Stimulated activated CD4-positive, alpha-beta T cell treated with anti-CD3 and anti-CD28 coated beads, Interleukin-2, amount 100 ng/mL, for 24 hours (primary cell): ENCODE measurements at places on chromosomes 5 and 9.

DNA sequence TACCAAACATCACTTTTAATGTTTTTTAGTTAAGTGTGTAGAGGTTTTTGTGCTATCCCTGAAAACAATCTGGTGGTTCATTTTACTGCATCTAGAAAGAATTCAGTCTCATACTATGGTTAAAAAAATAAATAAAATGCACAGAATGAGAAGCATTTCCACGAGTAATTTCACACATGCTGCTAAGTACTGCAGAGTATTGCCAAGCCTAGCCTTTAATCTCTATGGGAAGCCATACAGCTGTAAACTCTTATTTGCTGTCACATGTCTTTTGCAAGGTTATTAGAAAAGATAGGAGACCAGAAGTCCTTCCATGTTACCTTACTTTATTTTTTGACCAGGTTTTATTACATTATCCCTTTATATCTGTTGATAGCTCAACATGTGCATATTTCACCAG is 37.6 kb upstream of the MAN2A1 start:
- DNase-seq, result no peak

- DNase-seq, result no peak
Measured at GRCh38 chr9:69637817-69638200, 34.4 kb downstream of the APBA1 start.

GRCh38 chr9:33184963-33185362 is 17.8 kb upstream of the B4GALT1 start:
- no peak for DNase-seq

DNA sequence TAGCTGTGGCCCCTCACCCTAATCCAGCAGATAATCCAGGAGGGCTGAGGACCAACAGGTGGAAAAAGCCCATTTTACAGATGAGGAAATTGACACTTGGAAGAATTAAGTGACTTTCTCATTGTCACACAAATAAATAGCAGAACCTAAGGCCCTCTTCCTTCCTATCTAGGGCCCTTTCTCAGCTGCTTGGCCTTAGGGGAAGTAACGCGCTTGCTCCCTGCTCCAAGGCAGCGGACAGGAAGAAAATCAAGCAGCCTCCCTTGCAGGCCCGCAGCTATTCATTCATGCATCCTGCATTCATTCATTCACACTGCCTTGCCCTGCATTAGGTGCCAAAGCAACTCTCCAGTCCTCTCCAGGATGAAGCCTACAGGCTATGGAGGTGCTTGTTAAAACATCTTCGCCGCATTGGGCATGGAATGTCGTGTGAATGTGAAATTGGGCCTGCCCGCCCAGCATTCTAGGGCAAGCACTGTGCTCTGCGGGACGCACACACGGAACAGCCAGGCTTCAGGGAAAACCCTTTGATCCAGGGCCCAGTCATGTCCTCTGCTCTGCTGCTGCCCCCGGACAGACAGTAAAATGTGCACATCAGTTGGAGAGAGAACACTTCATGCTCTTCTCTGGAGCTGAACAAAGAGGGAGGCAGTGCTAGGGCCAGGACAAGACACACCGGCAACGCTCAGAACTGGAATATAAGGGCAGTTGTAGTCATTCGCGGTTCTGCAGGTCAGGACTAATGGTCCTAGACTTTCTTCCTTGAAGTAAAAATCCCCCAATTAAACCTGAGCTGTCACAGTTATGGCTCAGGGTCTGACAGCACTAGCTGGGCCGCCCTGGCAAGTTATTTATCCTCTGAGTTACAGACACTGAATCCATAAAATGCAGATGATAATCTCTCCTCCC is 166.0 kb downstream of the COL23A1 start:
- no peak for DNase-seq

DNA sequence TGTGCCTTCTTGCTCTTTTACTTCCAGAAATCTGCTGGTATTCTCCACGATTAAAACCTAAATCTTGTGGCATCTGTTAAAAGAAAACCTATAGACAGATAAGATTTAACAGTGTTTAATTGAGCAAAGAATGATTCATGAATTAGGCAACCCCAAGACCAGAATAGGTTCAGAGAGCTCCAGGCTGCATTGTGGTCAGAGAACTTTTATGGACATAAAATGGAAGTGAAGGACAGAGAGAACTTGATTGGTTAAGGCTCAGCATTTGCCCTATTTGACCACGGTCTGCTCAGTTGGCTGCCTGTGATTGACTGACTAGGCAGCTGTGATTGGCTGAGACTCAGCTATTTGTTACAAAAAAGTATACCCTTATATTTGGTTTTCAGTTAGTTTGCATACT is 10.4 kb upstream of the SLC36A2 start:
- no peak for DNase-seq
